ENCODE measurements at places on chromosomes 7 and 10.

DNA sequence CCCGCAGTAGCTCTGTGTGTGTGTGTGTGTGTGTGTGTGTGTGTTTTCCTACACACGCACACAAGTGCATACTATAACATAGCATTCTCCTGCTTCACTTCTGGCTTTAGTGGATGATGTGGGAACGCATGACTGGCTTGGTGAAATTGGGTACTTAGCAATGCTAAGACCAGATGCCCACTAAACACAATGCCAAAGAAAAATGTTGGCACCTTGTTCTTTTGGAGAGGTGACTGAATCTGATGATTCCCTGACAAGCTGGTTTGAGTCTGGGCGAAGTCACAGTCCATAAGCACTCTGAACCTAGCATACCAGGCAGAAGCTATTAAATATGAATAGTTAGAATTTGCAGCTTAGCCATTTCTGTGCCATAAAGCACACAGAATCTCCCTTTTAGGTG, 68.0 kb upstream of the CDCA7L start:
- DNase-seq: no peak

GRCh38 chr7:123581162-123581459, 20.5 kb upstream of the ASB15 start:
- no peak for DNase-seq

DNA sequence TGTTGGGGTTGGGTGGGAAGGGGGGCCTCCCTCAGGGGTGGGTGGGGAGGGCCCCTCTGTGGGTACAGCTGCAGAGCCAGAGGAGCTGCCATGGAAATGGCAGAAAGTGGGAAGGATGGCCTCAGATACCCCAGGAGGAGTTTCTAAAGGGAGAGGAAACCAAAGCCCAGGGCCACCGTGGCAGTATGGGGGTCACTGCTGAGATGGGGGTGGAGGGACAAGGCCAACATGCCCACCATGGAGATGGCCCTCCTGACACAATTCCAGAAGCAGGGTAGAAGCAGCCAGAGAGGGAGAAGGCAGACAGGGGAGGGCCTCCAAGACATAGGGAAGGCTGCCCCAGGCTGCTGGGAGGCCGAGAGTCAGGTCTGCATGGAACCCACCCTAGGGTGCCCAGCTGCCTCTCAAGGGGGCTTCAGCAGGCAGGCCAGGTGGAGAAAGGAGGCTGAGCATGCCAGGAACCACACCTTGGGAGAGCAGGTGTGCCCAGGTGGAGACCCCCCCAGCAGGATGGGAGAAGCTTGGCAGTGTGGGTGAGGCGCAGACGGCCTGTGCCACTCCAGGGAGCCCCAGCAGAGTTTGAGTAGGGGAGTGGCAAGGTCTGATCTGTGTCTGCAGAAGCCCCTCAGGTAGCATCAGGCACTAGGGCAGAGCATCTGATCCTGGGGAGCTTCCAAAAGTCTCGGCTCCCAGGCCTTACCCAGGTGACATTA, 146.8 kb downstream of the ARHGAP22 start:
- DNase-seq: peak; percentile 46

GRCh38 chr7:13821152-13821787, 168.2 kb downstream of the ETV1 start:
- no peak for DNase-seq

DNA sequence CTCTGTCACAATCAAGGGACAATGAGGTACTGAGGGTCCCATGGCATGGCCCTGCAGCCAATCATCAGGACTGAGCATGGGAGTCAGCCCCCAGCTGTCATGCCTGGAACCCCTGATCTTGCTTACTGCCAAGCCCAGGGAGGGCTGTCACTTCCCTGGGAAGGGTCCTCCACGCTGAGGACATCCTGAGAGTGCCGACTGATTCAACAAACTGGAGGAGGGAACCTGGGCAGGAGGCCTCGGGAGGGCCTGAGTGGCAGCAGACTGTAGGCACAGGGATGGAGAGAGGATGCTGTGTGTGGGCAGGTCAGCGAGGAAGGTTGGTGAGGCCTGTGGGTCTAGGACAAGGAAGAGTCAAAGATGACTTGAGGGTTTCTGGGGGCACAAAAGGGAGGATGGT, 154.3 kb downstream of the ZNF248 start:
- DNase-seq: no peak

DNA sequence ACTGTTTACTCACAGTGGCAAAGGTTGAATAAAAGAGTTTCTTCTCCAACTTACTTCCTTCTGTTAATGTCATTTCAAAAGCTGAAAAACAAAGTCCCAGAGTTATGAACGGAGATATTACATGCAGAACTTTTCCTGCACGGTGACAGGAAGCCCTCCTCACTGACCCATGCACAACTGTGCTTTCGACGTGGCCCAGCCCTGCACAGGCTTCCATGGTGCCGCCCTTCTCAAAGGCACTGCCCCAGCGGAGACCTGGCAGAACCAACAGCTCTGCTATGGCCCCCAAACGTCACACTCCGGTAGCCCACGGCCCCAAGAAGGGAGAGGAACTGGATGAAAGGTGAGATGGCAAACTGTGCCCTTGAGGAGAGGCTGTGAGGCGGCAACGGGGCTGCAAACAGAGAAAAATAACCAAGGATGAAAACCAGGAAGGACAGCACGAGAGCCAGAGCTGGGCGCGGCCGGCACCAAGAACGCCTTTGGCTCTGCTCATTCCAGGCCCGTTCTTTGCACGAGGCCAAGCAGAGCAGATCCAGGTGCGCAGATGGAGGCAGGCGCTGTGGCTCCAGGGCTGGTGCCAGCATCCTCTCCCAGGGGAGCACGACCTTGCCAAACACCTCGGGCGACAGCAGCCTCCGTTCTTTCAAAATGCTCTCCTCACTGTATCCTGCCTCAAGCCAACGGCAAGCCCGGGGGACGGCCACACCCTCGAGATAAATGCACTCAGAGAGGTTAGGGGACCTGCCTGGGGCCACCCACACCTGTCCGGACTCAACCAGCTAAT, 7.0 kb upstream of the FUOM start:
- no peak for DNase-seq

GRCh38 chr10:35126062-35126529, 550 bp upstream of the CREM start:
- DNase-seq: no peak

GRCh38 chr7:94588075-94588474, 67.9 kb downstream of the SGCE start:
- DNase-seq: no peak

GRCh38 chr7:155363852-155364600, 66.3 kb downstream of the INSIG1 start:
- no peak for DNase-seq

DNA sequence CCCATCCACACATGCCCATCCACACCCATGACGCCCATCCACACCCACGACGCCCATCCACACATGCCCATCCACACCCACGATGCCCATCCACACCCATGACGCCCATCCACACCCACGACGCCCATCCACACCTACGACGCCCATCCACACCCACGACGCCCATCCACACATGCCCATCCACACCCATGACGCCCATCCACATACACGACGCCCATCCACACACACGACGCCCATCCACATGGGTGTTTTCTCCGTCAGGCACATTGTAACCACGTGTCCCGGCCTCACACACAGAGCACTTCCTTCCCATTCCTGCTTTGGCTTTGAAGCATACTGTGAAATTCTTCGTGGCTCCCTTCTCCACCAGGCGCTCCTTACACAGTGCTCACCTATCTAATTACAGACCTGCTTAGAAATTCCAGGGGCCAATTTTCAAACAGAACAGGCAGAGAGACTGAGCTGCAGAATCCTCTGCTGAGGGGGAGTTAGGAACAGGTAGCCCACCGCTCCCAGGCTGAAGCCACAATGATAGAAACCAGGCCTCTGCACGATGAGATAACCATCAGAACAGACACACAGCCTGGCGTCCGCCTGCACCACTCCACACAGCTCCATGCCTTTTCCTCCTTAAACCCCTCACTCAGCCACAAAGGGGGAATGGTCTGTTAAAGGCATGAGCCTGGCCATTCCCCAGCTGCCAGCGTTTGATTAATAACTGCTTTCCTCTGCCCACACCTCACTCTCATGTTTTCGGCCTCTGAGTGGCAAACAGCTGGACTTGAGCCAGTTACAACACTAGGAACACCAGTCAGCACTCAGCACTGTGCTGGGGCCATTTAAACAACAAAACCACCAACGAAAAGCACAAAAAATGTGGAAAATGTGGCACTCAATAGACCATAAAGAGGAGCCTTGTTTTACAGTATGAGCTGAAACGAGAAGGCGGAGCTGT, 501.6 kb downstream of the PTPRN2 start:
- no peak for DNase-seq

GRCh38 chr7:94288096-94288495, 106.6 kb upstream of the COL1A2 start:
- DNase-seq: no peak

DNA sequence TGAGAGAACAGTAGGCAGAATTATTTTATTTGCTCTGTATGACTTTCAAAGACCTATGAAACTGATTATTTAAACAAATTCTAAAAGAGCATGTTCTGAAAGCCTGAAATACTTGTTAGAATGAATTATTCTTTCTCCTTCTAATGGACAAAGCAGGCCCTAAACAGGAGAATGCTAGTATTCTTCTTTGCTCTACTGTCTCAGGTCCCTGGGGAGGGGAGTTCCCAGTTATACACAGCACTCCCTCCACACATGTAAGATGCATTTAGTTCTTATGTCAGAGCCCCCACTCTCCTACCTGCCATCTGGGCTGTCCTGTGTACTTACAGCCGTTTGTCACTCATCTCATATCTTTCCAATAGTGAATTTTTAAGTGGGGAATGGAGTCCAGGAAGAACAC, 633.5 kb upstream of the ANKRD30A start:
- no peak for DNase-seq

GRCh38 chr7:20112696-20113095, 104.5 kb downstream of the MACC1 start:
- DNase-seq: no peak

DNA sequence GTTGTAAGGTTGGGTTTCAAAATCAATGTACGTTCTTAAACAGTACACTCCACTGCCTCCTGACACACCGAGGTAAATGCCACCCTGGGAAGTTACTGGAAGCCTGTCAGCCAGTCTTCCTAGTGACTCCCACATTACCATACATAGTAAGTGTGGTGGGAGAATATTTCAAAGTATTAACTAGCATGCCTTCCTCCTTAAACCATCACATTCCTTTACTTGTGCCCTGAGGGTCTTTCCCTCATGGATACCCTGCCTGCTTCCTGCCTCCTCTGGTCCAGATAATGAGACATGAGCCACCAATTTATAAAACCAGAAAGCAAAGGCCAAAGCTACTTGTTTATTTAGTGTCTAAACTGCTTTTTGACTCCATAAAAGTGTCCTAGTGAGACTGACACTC, 23.3 kb upstream of the SORCS3 start:
- DNase-seq: no peak

DNA sequence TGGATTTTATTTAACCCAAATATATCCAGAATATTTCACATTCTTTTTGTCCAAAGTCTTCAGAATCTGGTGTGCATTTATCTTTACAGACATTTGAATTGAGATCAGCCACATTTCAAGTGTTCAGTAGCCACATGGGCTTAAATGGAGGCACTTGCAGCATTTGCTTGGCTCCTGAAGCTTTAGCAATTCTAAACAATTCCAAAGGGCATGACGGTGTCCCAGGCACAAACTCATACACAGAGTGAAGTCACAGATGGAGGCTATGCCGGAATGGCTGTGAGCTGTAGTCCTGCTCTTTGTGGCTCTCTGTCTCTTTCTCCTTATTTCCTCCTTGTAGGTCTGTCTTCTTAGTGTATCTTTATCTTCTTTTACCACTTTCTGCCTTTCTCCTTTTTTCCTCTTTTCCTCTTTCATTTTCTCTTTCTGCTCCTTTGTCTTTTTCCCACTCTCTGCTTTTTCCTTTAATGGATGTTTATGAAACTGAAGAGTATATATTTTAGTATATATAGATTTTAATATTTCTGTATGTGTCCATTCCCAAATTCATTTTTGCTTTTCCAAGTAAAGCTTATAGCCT, 7.7 kb downstream of the AGBL3 start:
- DNase-seq: no peak

- no peak for DNase-seq
Observed at GRCh38 chr7:137146012-137146455, 197.5 kb downstream of the PTN start.

- DNase-seq: no peak
Observed at GRCh38 chr7:112204499-112205342, 1.5 kb downstream of the DOCK4 start.

- no peak for DNase-seq
Observed at GRCh38 chr7:139714163-139714901, 63.5 kb downstream of the HIPK2 start.

- DNase-seq: no peak
Observed at GRCh38 chr7:81662531-81662930, 107.3 kb downstream of the HGF start.

DNA sequence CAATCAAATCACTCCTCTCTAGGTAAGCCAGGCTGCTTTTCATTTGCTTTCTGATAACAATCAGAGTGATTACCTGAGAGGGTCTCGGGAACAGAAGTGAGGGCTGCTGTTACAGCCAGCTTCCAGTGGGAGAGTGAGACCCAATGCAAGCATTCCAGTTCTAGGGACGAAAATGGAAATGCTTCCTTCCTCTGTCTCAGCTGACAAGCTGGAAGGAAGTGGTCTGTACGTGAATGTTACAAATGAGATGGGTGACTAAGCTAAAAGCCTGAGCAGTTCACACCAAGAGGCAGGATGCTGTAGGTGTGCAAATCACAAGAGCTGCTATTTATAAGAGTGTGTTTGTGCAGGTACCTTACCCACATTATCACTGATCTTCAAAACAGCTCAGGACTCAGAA, 772.4 kb downstream of the GRID1 start:
- DNase-seq: no peak

- no peak for DNase-seq
Observed at GRCh38 chr7:6293202-6293601, 20.8 kb upstream of the CYTH3 start.

DNA sequence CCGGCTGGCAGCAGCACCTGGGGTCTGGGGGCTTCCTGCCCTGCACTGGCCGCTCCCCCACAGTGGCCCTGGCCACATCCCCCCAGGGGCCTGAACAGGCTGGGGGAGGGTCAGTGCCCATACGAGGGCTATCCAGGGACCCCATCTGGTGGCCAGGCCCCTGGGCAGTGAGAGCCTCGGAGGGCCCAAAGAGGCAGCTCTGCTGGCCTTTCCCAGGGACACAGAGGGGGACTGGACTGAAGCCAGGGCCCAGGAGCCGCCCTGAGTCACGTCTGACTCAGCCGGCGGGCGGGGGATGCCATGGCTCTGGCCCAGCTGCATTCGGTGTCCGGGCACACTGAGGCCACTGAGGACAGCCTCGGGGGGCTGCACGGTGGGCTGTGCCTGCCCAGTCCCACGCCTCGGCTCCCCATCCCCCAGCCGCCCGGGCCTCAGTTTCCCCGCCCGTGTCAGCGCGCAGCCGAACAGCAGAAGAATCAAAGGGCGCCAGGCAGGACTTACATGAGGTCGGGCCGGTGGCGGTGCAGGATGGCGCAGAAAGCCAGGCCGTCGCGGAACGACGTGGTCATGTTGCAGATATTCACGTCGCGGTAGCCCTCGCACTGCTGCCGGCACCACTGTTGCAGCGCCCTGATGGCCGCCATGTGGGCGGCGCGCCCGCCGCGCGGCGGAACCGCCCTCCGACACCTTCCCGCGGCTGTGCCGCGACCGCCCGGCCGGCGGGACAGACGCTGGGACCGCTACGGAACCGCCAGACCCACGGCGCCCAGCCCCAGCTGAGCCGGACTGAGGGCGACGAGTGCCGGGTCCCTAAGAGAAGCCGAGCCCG, at the start of gene MICALL2:
TSS of gene MICALL2 (minus strand) at position 788 of the 829 bp plus-strand sequence. CDS start at position 644, 144 bp downstream.
- peak; percentile 74 for DNase-seq

- no peak for DNase-seq
Observed at GRCh38 chr10:28307267-28307666, 4.4 kb upstream of the MPP7 start.

- DNase-seq: no peak
Observed at GRCh38 chr7:114864278-114864677, 57.6 kb upstream of the MDFIC start.

GRCh38 chr7:29329686-29330085, 135.1 kb downstream of the CHN2 start:
- DNase-seq: no peak

Measured in natural killer cell treated with Interleukin-12 subunit alpha and Interleukin-12 subunit beta and Interleukin-15 and Interleukin-18, amount 100 ng/mL, for 72 hours (primary cell).